ENCODE measurements at places on chromosomes 7 and 10. TPM values are rescaled to one million over a fixed set of nuclear protein-coding genes. Genes with fewer than 3 reads are reported as not detected.

The PNLIP gene
- not detected for total RNA-seq

DNA sequence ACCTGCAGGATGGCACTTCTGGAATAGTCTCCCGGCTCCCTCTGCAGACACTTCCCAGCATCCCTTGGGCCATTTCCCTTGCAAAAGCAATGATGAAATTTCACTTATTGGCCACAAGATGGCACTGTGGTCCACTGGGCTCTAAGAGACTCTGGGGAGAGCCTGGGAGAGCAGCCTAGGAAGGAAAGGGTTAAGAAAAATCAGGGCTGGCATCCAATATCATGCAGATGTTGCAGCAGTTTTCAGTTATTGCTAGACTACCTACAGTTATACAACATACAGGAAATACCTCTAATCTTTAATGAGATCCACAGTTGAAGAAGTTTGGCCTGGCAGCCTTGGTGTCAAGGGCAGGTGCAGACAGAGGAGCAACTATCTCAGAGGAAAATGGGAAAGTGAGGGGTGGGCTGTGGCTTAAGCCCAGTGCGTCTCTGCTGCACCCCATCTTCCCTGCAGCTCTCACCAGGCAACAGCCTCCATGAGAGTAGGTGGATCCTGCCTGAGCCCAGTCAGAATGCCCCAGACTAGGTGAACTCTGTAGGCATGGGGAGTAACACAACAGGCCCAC is 100.2 kb upstream of the PRSS58 start:
- DNase-seq = peak; percentile 53

The UTF1 gene
- not detected for total RNA-seq

- DNase-seq = no peak
These were observed 117.2 kb upstream of the KLF6 start for GRCh38 chr10:3902054-3902808.

The TAS2R5 gene
- 2.5 TPM for total RNA-seq

GRCh38 chr7:15158141-15158810 is 255.7 kb upstream of the DGKB start:
- DNase-seq = no peak

GRCh38 chr7:108167460-108167859 is 37.3 kb upstream of the LAMB4 start:
- no peak for DNase-seq

The PRPS1L1 gene
- total RNA-seq = not detected

DNA sequence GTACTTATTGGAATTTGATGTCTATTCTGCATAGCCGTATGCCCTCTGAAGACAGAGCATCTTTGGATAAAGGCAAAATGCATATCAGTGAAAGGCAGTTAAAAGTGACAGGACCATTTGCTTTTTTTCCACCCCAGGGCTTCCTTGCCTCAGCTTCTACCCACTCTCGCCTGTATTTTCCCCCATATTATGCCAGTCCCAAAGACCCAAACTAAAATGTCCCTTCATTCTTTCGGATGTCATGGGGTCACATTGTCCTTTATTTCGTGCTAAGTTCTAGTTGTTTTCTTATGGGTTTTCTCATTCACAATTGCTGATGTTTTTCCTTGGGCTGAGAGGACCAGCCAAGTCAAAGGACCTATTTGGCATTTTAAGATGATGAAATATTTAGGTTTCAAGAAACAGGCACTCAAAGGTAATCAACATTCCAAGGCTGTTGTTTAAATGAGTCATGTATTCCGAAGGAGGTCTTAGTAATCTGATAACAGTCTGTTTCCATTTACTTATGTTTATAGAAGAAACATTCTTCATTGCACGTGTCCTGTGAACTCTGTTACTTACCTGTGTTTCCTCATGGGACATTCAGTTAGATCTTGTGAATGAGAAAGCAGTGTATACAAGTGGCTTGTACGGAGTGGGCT is 74.1 kb downstream of the DNAH11 start:
- DNase-seq = no peak

GRCh38 chr7:69422574-69422985 is 175.7 kb upstream of the AUTS2 start:
- peak; percentile 48 for DNase-seq

The CYP3A4 gene
- total RNA-seq = not detected

The NUTM2B gene
- 1.1 TPM for total RNA-seq

DNA sequence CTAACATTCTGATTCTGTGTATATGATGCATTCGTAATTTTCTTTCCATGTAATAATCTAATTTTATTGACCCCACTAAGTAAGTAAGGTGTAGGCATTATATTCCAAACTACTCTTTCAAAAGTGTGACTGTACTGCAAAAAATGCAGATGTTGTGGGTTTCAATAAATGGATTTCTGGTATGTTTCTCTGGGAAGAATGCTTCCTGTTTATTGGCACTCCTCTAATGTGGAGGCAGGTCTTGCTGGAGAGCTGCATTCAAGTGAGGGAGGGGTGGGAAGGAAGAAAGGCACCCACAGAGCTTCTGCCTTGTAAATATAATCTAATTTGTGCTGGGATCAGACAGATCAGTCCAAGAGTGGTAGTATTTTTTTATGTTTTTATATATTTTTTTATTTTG is 23.9 kb downstream of the ST7 start:
- DNase-seq = no peak

The TMEM273 gene
- 16.8 TPM for total RNA-seq

GRCh38 chr10:104216631-104217030 is 15.5 kb downstream of the CFAP43 start:
- DNase-seq = no peak

DNA sequence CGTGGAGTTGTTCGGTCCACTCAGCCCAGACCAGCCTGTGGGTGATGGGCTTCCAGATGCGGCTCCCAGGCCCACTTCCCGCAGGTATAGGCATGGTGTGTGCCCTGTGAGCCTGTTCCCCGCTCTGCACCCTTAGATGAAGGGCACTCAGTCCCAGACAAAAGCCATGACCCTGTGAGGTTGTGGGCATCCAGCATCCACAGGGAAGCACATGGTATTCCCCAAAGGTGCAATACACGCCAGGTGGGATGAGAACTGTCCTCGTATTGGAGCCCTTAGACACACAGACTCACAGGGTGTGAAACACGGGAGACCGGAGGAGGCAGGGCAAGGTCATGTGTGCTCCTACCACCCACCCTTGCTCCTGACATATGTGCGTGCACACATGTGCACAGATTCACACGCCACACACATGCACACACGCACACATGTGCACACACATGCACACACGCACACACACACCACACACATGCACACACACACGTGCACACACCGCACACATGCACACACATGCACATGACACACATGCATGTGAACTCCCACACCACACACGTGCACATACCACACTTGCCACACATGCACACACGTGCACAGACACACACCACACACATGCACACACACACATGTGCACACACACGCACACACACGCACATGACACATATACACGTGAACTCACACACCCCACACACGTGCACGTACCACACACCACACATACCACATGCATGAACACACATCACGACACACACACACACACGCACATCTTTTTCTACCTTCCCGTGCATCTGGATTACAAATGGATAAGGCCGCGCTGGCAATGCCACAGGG is 319.4 kb downstream of the WDR37 start:
- peak; percentile 29 for DNase-seq

DNA sequence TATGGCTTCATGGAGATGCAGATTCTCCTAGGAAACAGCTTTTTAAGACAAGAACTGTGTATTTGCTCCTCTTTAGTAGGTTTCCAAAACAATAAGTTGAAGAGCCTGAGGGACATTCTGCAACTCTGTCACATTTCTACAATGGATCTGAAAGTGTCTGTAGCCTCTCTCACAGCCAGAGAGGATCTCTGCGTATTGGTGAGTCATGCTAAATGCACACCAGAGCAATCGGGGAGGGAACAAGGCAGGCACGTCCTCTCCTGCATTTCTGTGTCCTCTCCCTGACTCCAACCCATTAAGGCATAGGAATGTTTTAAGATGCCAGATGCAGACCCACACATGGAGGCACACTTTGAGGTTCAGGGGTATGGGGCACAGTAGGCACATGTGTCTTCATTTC is 1126.4 kb upstream of the GHITM start:
- no peak for DNase-seq

The LIPA gene
- total RNA-seq = 84.5 TPM

DNA sequence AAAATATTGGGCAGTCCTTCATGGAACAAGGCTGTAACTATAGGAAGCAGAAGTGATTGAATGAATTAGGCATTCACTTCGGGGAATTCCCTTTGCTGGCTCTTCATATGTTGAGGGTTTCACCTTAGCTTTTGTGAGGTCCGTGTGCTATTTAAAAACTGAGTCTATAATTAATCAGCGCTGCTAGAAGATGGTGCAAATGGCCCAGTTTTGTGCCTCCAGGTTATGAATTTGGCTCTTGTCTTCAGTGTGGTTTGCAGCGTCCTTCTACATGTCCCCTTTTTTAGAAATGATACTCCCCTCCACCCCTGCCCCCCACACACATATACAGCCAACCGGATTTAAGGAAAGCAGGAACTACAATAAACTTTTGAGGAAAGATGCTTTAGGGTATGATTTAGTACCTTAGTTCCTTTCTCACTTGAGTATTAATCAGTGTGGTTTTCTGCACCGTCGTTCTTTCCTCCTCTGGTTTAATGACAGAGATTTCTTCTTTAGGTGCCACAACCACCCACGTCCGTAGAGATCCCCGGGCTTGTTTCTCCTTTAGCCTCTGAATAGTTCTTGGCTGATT is 110.6 kb upstream of the SAMD8 start:
- DNase-seq = no peak

- DNase-seq = no peak
These were observed 33.8 kb downstream of the PANK1 start for GRCh38 chr10:89611282-89611681.

GRCh38 chr7:72335561-72336381 is 76.4 kb downstream of the CALN1 start:
- DNase-seq = peak; percentile 17

DNA sequence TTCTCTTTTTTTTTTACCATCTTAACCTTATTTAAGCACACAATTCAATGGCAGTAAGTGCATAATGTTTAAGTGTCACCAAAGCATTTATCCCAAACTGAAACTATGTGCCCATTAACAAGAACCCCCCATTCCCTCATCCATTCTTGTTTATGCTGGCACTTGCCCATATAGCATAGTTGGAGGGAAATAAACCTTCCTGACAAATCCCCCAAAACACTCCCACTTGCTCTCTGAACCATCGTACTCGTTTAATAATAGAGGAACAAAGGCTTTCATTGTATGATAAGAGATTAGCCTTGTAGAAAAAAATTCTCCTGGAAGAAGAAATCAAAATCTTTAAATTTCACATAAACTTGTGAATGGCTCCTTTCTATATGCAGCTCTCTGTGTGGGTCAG is 26.4 kb upstream of the KCNMA1 start:
- no peak for DNase-seq

GRCh38 chr10:125266541-125266940 is 106.2 kb upstream of the CTBP2 start:
- no peak for DNase-seq

DNA sequence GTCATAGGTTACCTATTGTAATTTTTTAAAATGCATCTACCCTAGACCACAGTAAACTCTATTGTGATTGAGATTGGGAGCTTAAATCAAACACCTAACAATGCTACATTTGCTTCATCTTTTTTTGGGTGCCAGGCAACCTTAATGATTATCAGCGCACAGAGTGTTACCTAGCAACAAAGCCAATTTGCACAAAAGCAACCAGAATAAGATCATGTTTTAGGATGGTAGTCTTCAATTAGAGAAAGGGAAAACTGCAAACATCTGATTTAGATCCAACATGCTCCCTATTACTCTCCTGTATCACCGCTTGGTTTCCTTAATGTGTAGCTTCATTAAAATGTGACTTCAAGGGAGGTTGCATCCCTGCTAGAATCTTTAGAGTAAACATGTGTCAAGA is 226.9 kb downstream of the ABCA13 start:
- no peak for DNase-seq

DNA sequence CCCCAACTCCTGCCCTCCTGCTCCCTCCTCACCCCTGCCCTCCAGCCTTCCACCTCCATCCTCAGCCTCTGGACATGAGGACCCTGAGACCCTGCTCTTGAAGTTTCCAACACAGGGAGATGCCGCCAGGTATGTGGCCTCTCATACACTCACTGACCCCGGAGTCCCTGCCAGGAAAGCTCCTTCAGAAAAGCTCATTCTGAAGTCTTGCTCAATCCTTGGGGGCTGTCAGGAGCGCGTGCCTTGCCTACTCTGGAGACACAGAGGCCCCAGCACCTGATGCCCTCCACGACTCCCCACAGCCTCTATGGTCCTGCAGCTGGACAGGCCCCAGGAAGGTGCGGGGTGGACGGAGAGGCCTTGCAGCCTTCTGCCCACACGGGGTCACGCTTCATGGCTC is 11.0 kb downstream of the NUDT1 start:
- DNase-seq = no peak

The HILPDA gene
- 10.3 TPM for total RNA-seq

GRCh38 chr7:73454424-73454823 is 20.8 kb downstream of the FZD9 start:
- DNase-seq = no peak

The DYNC1I1 gene
- 2.6 TPM for total RNA-seq

The GIMAP2 gene
- total RNA-seq = 19.5 TPM

- no peak for DNase-seq
These were observed 105.7 kb downstream of the PHTF2 start for GRCh38 chr7:77904252-77904651.

DNA sequence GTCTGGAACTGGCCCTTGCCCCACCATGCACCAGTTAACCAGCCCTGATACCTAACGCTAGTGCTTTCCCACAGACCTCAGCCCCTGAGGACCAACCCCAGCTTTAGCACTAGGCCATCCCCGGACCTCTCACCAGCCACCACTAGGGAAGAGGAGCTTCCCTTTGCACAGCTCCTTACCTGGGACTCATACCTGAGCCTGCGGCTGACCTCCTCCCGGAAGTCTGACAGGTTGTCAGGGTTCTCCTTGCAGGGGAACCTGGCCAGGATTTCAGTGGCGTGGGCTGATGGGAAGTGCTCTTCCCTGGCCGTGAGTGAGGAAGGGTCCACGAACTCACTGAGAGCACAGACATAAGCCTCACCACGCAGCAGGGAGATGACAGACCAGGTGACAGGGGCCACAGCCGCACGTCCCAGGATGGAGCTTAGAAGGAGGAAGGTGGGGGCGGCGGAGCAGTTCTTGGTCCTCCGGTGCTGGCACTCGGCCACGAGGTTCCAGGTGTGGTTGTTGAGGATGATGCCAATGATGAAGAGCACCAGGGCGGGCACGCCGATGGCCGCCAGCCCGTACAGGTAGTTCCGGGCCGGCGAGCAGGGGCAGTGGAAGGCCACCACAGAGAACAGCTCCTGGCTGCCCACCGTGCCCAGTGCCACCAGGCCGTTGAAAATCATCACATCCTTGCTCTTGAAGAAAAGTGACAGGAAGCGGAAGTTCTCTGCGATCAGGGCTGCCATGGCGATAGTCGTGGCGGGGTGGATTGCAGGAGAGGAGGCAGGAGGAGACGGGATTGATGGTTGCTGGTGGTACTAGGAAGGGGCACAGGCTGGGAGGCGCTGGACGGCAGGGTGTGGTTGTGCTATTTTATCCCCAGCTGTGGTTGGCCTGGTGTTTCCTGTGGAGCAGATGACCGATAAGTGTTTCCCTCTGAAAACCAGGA is 2.7 kb downstream of the CALHM2 start:
- DNase-seq = no peak

- DNase-seq = no peak
These were observed 9.9 kb upstream of the ARHGAP22 start for GRCh38 chr10:48614481-48615390.

The SSMEM1 gene
- not detected for total RNA-seq

GRCh38 chr7:37344886-37345579 is 103.6 kb downstream of the ELMO1 start:
- peak; percentile 8 for DNase-seq

- DNase-seq = peak; percentile 98
These were observed at the start of gene POLR3A for GRCh38 chr10:78029269-78030226. POLR3A (minus strand) TSS chr10:78029515; CDS start chr10:78029407, 108 bp downstream.

- DNase-seq = no peak
These were observed 51.0 kb downstream of the UNC5B start for GRCh38 chr10:71263376-71263775.
